ENCODE measurements at places on chromosomes 6 and 20.

DNA sequence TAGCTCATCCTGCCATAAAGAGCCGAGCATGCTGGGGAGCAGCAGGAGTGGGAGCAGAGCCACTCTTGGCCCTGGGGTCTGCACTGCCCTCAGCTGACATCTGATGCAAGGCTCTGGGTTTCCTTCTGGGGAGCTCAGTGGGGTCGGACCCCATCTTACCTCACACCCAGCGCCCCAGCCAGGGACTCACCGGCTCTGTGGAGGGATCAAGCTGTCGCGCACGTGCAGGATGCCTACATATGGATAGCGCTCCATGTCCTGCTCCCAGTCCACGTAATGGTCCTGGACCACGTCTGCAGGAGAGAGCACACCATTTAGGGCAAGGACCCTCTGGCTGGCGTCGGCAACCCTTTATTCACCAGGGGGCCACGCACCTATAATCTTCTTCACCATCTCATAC lies 12.2 kb downstream of the LEMD2 start:
- no peak for DNase-seq

DNA sequence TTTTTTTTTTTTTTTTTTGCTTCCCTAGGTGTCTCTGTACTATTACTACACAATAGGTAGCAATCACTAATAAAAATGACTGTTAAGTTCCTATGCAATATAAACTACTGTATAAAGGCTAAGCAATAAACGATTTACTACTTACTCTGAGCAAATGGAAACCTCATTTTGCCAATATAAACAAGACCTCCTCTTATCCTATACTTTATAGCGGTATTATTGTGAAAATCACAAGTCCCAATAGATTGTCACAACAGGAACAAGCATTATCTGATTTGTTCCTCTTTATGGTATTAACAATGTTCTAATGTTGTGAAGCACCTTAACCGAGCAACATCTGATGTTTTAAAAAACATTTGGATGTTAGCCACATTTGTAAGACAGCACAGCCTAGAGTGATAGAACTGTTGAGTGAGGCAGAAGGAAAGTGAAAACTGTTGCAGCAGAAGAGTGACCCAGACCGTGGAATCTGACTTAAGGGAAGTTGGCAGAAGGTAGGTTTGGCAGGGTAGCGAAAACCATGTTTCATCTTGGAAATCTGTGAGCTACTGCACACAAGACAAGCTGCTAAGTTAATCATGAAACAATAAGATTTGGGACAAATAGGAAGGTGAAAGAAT lies 94.2 kb downstream of the MYLK4 start:
- DNase-seq: no peak

DNA sequence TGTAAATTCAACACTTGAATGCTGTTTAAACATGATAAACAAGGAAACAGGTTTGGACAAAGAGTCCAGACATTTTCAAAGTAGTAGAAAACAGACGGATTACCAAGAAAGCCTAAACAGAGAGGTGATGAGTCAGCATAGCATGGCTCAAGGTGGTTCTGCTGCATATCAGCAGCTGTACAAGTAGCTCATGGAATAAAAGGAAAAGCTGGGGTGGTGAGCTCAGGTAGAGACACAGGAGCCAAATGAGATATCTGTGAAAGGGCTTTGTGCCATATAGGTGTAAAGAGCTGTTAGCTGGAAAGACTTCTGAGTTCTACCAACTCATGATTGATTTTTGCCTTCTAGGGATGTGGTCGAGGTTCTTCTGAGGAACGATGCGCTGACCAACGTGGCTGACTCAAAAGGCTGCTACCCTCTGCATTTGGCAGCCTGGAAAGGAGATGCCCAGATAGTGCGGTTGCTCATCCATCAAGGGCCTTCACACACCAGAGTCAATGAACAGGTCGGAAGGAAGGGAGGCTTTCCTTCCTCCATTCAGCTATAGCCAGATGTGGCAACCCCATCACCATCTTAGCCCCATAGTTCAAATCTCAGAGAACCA lies 80.7 kb downstream of the ANKS1A start:
- no peak for DNase-seq

GRCh38 chr20:53981752-53982437 lies 88.5 kb downstream of the BCAS1 start:
- DNase-seq: no peak

GRCh38 chr20:13331536-13331935 lies 110.5 kb downstream of the ISM1 start:
- no peak for DNase-seq

GRCh38 chr20:63177785-63178445 lies 38.0 kb downstream of the YTHDF1 start:
- DNase-seq: no peak

- DNase-seq: no peak
These were observed 570.0 kb downstream of the TBC1D32 start for GRCh38 chr6:120764312-120764711.

- no peak for DNase-seq
These were observed 181.1 kb downstream of the RPS12 start for GRCh38 chr6:132995432-132995831.

- DNase-seq: no peak
These were observed 86.9 kb downstream of the MTFR2 start for GRCh38 chr6:136163260-136163659.

GRCh38 chr6:127136786-127137185 lies 18.3 kb downstream of the RSPO3 start:
- no peak for DNase-seq

DNA sequence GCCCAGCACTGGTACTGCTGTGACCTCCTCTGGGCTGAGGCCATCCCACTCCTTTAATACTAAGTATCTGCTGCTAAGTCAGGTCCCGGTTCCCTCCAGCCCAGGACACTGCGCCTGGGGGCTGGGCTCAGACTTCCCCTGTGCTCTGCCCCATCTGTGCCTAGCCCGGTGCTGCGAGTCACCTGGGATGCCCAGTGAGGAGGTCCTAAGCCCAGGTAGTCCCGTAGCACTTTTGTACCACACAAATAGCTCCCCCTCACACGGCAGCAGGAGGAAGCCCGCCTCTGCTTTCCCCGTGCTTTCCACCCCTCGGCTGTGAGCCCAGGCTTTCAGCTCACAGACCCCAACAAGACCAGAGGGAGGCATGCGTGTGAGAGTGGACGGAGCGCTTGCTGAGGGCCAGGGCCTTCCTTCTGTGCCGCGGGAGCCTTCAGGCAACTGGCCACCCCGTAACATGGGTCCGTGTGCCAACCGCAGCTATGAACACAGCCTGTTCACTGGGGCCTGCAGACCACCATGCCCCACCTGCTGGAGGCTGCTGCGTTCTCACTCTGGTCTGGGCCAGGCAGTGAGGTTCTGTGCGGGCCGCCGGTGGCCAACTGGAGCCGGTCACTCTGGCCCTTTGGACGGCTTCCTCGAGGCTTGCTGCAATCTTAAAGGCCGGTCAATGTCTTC lies 79.9 kb upstream of the MPC1 start:
- DNase-seq: no peak

DNA sequence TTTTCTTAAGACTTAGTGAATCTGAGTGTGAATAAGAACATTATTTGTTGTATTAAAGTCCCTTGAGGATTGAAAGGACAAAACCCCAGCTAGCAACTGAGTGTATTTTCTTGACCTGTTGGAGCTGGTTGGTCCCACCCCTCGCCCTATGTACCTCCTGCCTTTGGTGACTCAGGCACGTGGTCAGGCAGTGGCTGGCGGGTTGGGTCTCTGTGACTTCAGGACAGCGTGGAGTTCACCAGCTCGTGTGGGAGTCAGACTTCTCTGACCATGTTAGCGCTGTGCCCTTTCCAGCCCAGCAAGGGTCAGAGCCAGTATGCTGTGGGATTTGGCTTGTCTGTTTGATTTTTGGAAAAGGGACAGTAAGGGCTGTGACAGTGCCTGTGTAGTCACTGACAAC lies 93.7 kb downstream of the SSR1 start:
- DNase-seq: no peak

- no peak for DNase-seq
These were observed 178.9 kb upstream of the RNF217 start for GRCh38 chr6:124783344-124783743.

GRCh38 chr6:6724539-6725467 lies 136.3 kb downstream of the LY86 start:
- peak; percentile 84 for DNase-seq

DNA sequence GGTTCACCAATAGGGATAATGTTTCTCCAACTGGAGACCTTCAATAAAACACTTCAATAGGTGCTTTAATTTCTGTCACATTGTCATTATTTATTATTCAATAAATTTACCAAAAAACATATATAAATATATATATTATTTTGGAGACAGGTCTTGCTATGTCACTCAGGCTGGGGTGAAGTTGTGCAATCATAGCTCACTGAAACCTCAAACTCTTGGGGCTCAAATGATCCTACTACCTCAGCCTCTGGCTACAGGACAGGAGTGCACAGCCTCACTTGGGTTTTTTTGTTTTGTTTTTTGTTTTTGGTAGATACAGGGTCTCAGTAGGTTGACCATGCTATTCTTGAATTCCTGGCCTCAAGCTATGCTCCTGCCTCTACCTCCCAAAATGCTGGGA lies 9.9 kb downstream of the SMLR1 start:
- DNase-seq: no peak

- peak; percentile 69 for DNase-seq
These were observed 45.9 kb downstream of the ZNF217 start for GRCh38 chr20:53547664-53548239.

GRCh38 chr20:41538810-41539596 lies 79.2 kb downstream of the CHD6 start:
- peak; percentile 48 for DNase-seq

DNA sequence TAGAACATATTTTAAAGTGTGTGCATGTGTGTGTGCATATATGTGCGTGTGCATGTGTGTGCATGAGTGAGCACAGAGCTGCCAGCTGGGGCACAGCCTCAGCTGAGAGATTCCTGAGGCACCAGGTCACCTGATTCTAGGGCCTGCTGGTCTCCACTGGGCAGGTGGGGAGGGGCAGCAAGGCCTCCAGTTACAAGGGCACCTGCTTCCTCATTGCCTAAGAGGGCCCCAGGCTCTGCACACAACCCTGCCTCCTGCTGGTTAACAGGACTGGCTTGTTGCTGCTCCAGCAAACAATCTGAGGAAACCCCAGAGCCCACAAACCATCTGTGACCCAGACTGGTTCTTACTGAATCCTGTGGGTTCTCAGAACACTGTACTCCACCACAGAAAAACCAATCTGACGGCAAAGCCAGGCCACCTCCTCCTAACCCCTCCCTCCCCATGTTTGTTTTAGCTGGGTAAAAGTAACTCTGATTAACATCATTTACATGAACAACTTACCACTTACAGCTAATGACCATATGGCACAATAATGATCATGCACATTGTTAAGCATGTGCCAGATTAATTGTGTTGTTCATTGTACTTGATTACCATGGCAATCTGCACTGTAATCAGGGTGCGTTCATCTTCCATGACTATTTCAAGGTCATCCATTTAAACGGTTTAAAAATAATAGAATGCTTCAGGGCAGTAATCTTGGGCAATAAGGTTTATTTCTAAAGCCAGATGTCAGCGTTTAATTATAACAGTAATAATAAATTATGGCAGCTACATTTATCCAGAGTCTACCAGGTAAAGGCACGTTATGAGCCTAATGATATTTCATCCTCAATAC lies 23.1 kb upstream of the UBE2J1 start:
- peak; percentile 34 for DNase-seq

DNA sequence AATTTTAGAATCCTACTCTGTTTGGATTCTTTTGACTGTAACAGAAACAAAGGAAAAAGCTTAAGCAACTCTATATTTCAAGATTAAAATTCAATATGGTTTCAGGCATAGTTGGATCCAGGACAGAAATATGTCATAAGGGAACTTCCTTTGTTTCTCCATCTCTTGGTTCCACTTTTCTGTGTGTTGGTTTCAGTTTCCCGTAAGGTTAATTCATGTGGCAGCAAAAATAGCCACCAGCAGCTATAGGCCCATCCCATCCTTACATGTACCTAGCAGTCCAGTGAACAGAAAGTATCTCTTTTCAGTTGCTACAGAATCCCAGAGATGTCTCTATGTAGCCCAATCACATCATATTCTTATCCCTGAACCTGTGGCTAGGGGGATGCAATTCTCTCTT lies 8.8 kb upstream of the FAM8A1 start:
- no peak for DNase-seq

DNA sequence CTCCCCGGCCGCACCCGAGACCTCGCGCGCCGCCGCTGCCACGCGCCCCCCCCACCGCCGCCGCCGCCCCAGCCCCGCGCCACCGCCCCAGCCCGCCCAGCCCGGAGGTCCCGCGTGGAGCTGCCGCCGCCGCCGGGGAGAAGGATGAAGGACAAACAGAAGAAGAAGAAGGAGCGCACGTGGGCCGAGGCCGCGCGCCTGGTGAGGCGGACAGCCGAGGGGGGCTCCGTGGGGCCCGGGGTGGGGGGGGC lies 426 bp downstream of the ASXL1 start:
- no peak for DNase-seq

GRCh38 chr6:26452631-26453235 lies 5.0 kb upstream of the BTN2A1 start:
- no peak for DNase-seq

GRCh38 chr6:37845026-37845911 lies 25.7 kb downstream of the ZFAND3 start:
- no peak for DNase-seq

GRCh38 chr6:36660771-36661471 lies 17.6 kb upstream of the CDKN1A start:
- no peak for DNase-seq

GRCh38 chr6:78909391-78909790 lies 42.0 kb downstream of the IRAK1BP1 start:
- DNase-seq: no peak

DNA sequence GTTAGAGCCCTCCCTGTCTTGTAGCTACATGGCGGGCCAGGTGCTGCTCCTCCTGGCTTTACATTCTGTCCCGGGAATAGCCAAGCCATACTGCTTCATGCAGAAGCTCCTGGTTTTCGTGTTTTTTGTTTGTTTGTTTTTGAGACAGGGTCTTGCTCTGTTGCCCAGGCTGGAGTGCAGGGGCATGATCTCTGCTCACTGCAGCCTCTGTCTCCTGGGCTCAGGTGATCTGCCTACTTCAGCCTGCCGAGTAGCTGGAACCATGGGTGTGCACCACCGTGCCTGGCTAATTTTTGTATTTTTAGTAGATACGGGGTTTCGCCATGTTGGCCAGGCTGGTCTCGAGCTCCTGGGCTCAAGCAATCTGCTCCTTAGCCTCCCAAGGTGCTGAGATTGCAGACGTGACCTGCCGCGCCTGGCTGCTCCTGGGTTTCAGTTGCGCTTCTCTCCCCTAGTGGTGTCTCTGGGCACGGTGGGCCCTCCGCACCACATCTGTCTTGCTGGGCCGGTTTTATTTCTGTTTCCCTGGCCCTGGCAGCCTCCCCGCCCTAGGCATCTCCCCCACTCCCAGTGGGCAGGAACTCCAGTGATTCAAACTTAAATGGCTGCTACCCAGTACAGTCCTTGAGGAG lies 12.9 kb downstream of the CDYL start:
- no peak for DNase-seq

DNA sequence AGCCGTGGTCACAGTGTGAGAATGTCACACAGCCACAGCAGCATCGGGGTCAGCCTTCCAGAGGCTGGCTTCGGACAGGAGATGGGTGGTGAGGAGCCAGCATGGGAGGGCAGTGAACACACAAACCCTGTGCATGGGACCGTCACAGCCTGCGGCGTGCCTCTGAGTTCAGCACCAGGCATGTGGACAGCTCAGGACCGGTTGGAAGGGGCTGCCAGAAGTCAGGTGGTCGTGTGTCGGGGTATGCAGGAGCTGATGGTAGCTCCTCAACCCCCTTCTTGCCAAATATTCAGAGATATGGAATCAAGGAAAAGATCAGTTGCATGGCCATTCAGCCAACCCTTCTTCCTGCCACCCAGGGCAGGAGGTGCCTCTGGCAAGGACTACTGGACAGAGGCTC lies 28.2 kb downstream of the MYT1 start:
- no peak for DNase-seq

GRCh38 chr20:62215020-62215990 lies 4.8 kb downstream of the HRH3 start:
- no peak for DNase-seq

GRCh38 chr6:79071547-79071946 lies 6.5 kb downstream of the PHIP start:
- no peak for DNase-seq

Data from left hindlimb (tissue), 1 donor.